Pancreas (tissue), 10 donors: ENCODE measurements at places on chromosomes 4 and X.

GRCh38 chr4:142339053-142339452 is 507.0 kb downstream of the INPP4B start:
- no peaks in the 10 kb centered on the region for H3K36me3 ChIP-seq
- H3K4me3 ChIP-seq: no peak overlapping the region
- H3K27ac ChIP-seq: no peak overlapping the region
- no peaks in the 10 kb centered on the region for H3K27me3 ChIP-seq

- H3K27ac ChIP-seq: no peak overlapping the region
- H3K36me3 ChIP-seq: no peaks in the 10 kb centered on the region
- no peak for DNase-seq
- H3K27me3 ChIP-seq: no peaks in the 10 kb centered on the region
- no peak overlapping the region for H3K4me3 ChIP-seq
- no peaks in the 10 kb centered on the region for H3K4me1 ChIP-seq
These were observed 32.5 kb downstream of the FGFBP1 start for GRCh38 chr4:15906020-15906443.

DNA sequence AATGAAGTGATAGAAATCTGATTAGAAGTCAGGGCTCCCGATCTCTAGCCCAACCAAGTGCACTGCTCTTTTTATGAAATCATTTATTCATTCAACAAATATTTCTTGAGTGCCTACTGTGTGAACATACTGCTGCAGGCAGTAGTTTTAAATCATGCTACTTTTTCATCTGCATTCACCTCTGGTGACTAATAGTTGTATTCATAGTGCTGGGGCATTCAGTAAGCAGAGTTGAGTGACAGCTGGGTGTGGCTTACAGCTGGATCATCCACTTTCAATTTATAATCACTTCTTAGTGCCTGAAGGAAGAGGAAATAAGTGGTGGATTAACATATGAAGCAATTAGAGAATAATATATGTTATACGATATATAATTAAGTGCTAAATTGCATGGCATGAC is 94.1 kb upstream of the HPRT1 start:
- no peaks in the 10 kb centered on the region for H3K36me3 ChIP-seq
- no peak for DNase-seq
- H3K4me1 ChIP-seq: no peaks in the 10 kb centered on the region

DNA sequence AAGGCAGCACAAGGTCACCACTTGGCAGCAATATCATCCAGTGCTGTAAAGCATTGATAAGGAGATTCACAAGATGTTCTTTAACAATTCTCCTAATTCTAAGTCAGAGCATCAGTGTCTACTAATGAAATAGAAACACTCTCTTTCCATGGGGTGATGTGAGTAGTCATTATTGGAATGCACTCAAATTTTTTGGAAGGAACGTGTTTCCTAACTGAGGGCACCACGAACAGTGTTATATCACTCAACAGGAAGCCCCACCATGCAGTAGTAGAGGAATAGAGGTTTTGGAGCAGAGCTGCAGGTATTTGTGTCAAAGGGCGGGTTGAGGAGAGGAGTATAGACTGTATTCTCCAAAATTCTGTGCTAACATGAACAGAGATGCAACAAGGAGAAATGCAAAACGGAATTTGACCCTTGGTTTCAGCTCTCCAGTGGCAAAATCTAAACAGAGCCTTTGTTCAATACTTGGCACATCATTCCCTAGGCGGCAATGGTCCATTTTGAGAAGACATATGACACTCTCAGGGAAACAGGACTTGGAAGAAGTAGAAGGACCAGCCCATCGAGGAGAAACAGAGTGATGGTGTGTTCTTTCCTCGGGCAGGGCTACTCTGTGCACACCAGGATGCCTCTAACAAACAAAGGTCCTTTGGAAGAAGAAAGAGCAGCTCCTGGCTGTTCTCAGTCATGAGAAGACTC is 98.9 kb downstream of the CPEB2 start:
- H3K4me3 ChIP-seq: no peak overlapping the region
- no peak overlapping the region for H3K27ac ChIP-seq
- no peaks in the 10 kb centered on the region for H3K36me3 ChIP-seq
- no peaks in the 10 kb centered on the region for H3K4me1 ChIP-seq
- H3K27me3 ChIP-seq: no peaks in the 10 kb centered on the region

- peaks cover 22% of the 10 kb centered on the region for H3K4me1 ChIP-seq
- no peak overlapping the region for H3K27ac ChIP-seq
- no peak for DNase-seq
- no peaks in the 10 kb centered on the region for H3K36me3 ChIP-seq
- H3K27me3 ChIP-seq: no peaks in the 10 kb centered on the region
- H3K4me3 ChIP-seq: no peak overlapping the region
These were observed 61.5 kb downstream of the TIGD2 start for GRCh38 chr4:89172865-89173264.

- peaks cover 5% of the 10 kb centered on the region for H3K36me3 ChIP-seq
- no peak for DNase-seq
- no peak overlapping the region for H3K27ac ChIP-seq
- no peaks in the 10 kb centered on the region for H3K27me3 ChIP-seq
These were observed 11.8 kb upstream of the FAM53A start for GRCh38 chr4:1695913-1696312.
